ENCODE measurements at places on chromosomes 12 and 14.

DNA sequence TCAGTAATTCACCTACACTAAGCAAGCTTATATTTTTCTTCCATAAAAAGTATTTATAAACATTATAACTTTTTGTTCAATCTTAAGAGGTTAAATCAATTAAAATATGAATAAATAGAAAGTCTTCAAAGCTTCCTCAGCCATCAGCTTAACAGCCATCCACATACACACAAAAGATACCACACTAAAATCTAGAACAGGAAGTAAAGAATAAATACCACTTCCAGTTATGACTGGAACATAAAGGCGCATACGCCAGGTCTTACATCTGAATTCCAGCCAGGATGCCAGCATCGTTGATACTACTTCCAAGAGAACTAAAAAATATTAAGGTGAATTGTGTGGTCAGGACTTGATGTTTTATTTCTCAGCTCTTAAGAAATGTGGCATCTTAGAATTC is 17.0 kb downstream of the SIX1 start:
- no peak for DNase-seq

DNA sequence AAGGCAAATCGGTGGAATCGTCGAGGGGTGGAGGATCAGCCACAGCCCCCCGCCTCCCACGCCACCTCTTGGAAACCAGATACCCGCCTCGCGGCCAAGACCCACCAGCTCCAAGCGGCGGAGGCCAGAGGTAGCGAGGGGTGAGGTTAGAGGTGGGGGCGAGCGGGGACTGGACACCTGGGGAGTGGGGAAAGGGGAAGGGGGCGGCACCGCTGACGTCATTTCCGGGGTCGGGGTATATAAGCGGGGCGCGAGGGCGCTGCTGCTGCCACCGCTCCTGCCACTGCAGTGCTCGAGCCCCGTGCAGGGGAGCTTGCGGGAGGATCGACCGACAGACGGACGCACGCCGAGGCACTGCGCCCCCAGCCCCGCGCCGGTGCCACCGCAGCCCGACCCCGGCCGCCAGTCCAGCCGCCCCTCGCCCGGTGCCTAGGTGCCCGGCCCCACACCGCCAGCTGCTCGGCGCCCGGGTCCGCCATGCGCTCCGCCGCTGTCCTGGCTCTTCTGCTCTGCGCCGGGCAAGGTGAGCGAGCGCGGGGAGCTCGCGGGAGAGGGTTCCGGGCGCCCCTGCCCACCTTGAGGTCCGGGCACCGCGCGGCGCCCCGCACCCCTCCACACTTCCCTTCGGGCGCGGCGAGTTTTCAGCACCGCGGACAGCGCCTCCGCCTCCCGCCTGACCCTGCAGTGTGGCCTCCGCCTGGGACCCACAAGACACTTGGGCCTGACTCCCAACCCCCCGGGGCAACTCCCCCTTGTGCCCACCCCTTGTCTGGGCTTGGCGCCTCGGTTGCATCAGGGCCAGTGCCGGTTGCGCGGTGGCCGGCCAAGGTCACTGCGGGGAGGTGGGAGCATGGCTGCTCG is at the start of gene CHGA:
Gene CHGA (plus strand): TSS at position 268 of the 861 bp plus-strand sequence. CDS start 210 bp downstream, at position 478.
- DNase-seq = peak; percentile 85

GRCh38 chr12:77606348-77606747 is 224.3 kb upstream of the NAV3 start:
- no peak for DNase-seq

DNA sequence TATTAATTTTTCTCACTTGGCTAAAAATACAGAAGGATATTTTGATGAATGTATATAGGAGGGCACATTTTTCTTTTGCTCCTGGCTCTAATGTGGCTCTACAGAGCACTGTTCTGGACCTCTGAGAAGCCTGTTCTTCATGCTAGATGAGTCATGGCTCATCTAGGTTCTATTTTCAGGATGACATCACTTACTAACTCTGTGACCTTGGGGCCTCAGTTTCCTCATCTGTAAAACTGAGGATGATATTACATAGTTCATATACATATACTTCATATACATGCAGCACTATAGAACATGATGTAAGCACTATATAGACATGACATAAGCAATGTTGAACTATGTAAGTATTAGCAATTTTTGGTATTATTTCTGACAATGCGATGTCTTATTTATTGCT is 35.8 kb downstream of the SOCS2 start:
- no peak for DNase-seq

DNA sequence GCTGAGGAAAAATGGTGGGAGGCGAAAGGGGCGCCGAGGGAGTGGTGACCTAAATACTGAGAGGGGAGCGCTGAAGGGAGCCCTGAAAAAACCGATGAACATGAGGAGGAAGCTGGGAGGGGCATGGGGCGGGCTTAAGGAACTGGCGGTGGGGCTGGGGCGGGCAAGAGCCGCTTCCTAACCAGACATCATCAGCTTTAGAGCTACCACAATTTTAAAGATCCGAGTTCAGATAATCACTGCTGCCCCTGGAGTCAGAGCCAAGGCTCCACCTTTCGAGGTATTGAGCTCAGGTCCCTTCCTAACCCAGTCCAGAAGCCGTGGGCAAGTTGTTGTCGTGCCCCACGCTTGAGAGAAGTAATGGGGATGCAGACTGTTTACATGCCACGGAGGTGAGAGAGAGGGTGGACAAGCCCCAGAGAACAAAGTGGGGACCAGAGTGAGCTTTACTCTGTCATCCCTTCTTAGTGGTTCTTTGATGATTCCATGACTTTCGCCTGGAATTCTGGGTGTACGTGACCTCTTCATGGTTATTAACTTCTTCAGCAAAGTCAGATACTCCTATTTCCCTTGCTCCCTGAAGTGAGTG is 393 bp downstream of the ORMDL2 start:
- DNase-seq = no peak

- DNase-seq = no peak
These were observed 27.7 kb upstream of the DNM1L start for GRCh38 chr12:32651151-32651955.

DNA sequence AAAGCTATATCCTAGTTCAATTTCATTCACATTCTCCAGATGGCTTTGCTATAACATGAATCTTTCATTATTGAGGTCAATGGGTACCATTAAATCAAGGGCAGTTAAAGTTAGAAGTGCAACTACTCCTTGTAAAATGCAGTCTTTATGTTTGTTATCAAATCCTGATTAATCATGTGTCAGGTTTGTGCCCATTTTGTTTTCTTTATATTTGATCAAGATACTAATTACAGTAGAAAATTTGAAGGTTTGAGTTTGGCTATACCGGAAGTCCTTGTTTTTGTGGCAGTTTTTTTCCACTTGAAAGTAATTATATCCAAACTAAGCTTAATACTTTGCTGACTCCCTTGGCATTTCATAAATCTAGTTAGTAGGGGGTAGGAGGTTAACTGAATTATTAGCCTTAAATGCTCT is 513.0 kb downstream of the DIO2 start:
- no peak for DNase-seq

- no peak for DNase-seq
These were observed 140.2 kb upstream of the CCDC196 start for GRCh38 chr14:66345986-66346385.

GRCh38 chr12:100141998-100142850 is 450 bp downstream of the BLTP3B start:
- DNase-seq = peak; percentile 79

GRCh38 chr14:88326352-88327103 is 3.5 kb upstream of the KCNK10 start:
- DNase-seq = peak; percentile 37

DNA sequence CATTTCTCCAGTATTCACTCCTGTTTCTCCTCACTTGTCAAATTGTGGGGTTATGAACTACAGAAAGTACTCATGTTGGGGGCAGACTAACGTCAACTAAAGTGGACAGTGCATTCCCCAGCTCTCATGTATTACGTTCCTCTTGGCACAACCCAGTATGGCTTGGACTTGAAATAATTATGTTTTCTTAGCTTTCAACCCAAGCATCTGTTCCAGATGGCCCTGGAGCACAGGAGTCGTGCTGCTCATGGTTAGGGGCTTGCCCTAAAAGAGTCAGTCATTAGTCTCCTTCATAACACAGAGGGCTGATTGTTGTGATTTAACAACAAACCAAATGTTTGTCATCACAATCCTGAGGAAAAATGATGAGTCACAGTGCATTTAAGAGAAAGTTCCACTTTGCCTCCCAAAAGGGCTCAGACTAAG is 154.4 kb downstream of the RPAP3 start:
- no peak for DNase-seq

GRCh38 chr12:41531147-41531829 is 343.2 kb downstream of the PDZRN4 start:
- DNase-seq = no peak

DNA sequence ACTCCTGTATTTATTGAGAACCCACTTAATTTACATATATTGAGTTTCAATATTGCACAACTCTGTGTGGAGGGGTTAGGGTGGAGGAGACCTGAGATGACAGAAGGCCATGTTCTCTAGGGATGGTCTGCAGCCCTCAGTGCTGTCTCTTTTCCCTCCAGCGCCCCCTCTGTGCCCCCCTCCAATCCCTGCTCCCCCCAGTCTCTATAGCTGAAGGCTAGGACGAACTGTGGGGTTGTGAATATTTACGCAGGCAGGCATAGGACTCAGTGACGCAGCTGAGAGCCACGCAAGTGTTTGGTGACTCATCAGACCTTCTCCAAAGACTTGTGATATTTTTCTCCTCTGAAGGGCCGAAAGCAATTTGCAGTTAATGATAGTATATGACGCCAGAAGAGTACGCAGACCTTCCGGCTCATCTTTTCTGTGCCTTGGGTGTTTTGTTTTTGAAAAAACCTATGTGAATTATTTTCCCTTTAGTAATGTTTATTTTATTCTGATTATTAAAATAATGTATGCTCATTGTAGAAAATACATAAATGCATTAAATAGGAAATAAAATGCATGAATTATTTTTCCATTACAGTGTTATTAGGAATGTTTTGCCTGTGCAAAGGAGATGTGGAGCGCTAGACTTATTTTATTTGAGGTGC is 85.3 kb downstream of the SLC25A47 start:
- no peak for DNase-seq

GRCh38 chr14:104428333-104428851 is 151.2 kb upstream of the C14orf180 start:
- no peak for DNase-seq

Data from ELF-1 (cell line).